Activated CD4-positive, alpha-beta memory T cell treated with anti-CD3 and anti-CD28 coated beads, Interleukin-2, amount 10 ng/mL, durations not matched to agents 7 days and 5 days (primary cell): ENCODE measurements at places on chromosomes 7 and 10.

DNA sequence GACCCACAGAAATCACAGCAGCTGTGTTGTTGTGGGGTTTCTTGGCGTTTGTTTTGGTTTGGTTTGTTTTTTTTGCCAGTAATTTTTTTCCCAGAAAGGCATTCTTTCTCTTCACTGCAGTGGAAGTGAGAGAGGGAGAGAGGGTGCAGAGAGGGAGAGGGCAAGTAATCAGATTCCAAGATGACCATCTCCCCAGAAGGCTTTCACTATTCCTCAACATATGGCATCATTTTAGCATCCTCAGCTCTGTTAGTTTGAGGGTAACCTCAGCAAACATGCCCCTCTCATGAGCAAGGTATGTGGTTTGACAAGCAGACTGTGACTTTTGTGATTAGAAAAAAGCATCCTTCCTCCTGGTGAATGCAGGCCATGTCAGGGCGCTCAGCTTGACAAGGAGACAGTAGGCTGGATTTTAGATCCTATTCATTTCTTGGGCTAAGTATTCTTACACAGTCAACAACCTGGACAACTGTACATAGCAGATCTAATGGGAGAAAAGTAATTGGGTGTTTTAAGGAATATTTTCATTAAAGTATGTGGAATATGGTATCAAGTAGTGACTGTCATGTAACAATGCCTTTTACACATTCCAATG, 86.3 kb upstream of the PIK3CG start:
- no peak for DNase-seq

- no peak for DNase-seq
Observed at GRCh38 chr10:73999703-74000102, 1.8 kb downstream of the VCL start.

GRCh38 chr7:117011419-117012260, 58.3 kb downstream of the ST7 start:
- DNase-seq, result no peak

- no peak for DNase-seq
Observed at GRCh38 chr10:87700031-87700796, 40.5 kb downstream of the PAPSS2 start.

- peak; percentile 17 for DNase-seq
Observed at GRCh38 chr10:104336821-104337467, 1.3 kb downstream of the ITPRIP start.

GRCh38 chr7:129776362-129776722, 164.8 kb downstream of the NRF1 start:
- no peak for DNase-seq

- no peak for DNase-seq
Observed at GRCh38 chr7:75715864-75716263, 22.9 kb downstream of the HIP1 start.
